Lung microvascular endothelial cell (primary cell): ENCODE measurements at places on chromosomes 1 and 21.

- DNase-seq, result peak; percentile 49
Measured at GRCh38 chr1:54774820-54775498, 10.6 kb upstream of the PARS2 start.

DNA sequence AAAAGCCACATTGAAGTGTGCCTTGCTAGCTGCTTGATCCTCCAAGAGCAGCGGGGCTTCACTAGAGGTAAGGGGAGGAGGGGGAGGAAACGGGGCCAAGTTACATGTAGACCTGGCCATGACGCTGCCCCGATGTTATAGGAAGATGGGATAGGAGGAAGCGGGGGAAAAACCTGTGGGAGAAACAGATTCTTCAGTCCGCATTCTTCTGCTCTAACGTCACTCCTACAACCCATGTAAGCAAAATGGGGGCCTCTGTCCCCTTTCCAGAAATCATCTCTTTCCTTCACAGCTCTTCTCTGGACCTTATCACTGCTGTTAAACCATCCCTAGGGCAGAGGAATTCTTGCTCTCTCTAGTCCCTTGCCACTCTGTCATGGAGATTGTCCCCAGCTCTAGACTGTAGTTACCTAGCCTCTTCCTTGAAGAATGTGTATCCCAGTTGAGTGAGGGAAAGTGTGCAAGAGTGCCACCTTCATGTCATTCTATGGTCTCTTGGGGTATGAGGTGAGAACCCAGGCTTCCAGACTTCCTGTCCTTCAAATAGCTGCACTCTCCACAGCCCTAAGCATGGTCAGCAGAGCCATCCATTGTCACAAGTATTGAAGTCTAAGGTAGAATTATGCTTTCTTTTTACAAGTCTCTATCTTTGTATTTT lies 11.4 kb downstream of the PLEKHO1 start:
- DNase-seq, result no peak

GRCh38 chr1:206978259-206978658 lies 8.0 kb upstream of the FCAMR start:
- no peak for DNase-seq

DNA sequence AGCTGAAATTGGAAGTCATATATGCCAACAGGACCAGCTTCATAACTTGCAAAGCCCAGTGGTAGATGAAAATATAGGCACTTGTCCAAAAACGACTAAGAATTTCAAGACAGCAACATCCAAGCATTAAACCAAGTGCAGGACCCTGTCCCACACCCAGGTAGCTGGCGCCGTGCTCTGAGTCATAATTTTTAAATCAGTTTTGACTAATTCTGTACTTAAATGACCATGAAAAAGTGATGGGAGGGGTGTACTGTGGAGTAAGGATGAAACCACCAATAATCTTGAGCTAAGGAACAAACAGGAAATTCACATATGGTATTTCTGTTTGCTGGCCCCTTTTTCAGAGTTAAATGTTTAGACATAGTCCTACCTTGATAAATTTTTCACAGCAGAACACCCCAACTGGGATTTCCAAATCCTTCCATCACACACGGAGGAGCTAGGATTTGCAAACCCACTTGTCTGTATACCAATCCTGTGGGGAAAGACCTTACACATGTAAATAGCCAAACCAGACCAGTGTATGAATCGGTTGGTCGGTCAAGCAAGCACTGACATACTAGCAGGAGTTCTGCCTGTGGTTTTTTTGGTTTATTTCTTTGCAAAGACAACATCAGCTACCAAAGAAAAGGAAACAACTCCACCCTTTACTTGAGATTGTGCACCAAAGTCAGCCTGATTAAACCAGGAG lies 235.7 kb upstream of the RAB4A start:
- DNase-seq, result no peak
